ENCODE measurements at places on chromosomes 2 and 18. TPM values are rescaled to one million over a fixed set of nuclear protein-coding genes. Genes with fewer than 3 reads are reported as not detected.

- DNase-seq: no peak
- H3K36me3 ChIP-seq: no peaks in the 10 kb centered on the region
- no peak overlapping the region for H3K27ac ChIP-seq
- no peak overlapping the region for H3K4me3 ChIP-seq
- H3K27me3 ChIP-seq: no peaks in the 10 kb centered on the region
These were observed 2136.2 kb upstream of the CELF4 start for GRCh38 chr18:39701839-39702238.

GRCh38 chr2:23718931-23719700 is 207.8 kb downstream of the ATAD2B start:
- H3K4me1 ChIP-seq: no peaks in the 10 kb centered on the region
- H3K4me3 ChIP-seq: no peak overlapping the region
- no peak overlapping the region for H3K27ac ChIP-seq
- no peak for DNase-seq
- no peaks in the 10 kb centered on the region for H3K27me3 ChIP-seq

- no peaks in the 10 kb centered on the region for H3K36me3 ChIP-seq
- no peak overlapping the region for H3K4me3 ChIP-seq
- no peaks in the 10 kb centered on the region for H3K27me3 ChIP-seq
- H3K27ac ChIP-seq: no peak overlapping the region
- no peak for DNase-seq
These were observed 251.0 kb upstream of the RAB12 start for GRCh38 chr18:8358033-8358765.

POTEI gene
- not detected for total RNA-seq

All from GM23248 (cell line).